ENCODE measurements at places on chromosomes 4 and X. TPM values are rescaled to one million over a fixed set of nuclear protein-coding genes. Genes with fewer than 3 reads are reported as not detected.
A peak's percentile ranks its signal among the peaks of the same experiment; 100 is the strongest.

GIMD1 gene
- polyA plus RNA-seq, result not detected

OPHN1 gene
- 0.92 TPM for polyA plus RNA-seq

MGARP gene
- not detected for polyA plus RNA-seq

CENPVL2 gene
- not detected for polyA plus RNA-seq

USP26 gene
- polyA plus RNA-seq, result not detected

LONRF3 gene
- polyA plus RNA-seq, result 4.2 TPM

BEX1 gene
- 3.6 TPM for polyA plus RNA-seq

TMA16 gene
- polyA plus RNA-seq, result 14.6 TPM

SPARCL1 gene
- 145 TPM for polyA plus RNA-seq

PDZD4 gene
- polyA plus RNA-seq, result 5.1 TPM

SLC6A14 gene
- not detected for polyA plus RNA-seq

STK32B gene
- polyA plus RNA-seq, result 0.51 TPM

DNA sequence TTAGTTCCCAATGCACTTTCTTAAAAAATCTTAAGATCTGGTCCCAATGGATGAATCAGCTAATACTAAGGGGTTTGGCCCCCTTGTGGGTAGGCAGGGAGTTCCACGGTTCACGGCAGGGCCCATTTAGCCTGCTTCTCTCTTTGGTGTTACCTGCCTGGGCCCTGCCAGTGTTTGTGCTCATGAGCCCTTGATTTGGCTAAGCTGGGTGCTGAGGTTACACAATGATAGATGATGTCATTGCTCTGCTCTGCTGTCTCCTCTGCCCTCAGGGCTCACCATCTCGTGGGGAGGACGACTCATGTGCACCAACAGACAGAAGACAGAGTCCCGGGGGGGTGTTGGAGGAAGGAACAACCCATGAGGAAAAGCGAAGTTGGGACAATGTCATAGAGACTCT is 24.4 kb downstream of the RTL5 start:
- no peak overlapping the region for H3K27ac ChIP-seq
- H3K27me3 ChIP-seq, result no peaks in the 10 kb centered on the region
- H3K36me3 ChIP-seq, result no peaks in the 10 kb centered on the region
- DNase-seq, result no peak

DNA sequence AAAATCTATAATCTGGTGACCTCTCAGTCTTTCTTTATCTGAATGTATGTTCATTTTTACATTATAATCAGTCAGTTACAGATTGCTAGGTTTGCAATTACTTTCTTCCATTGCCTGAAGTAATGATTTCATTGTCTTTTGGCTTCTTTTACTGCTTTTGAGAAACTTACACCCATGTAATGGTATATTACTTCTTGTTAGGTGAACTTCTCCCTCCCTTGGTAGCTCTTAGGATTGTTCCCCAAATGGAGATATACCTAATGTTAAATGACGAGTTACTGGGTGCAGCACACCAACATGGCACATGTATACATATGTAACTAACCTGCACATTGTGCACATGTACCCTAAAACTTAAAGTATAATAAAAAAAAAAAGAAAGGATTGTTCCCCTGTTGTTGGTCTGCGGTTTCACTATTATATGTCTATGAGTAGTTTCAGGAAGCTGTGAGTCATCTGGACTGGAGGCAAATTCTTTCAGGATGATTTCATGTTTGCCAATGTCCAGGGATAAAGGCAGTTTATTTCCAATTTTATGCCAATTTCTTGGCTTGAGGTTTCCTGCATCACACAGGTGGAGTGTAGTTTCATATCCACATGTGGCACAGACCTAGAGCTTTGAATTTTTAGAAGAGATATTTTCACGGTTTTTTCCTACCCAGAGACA is 21.8 kb downstream of the SPANXC start:
- H3K36me3 ChIP-seq, result no peaks in the 10 kb centered on the region
- no peaks in the 10 kb centered on the region for H3K27me3 ChIP-seq
- H3K4me1 ChIP-seq, result no peaks in the 10 kb centered on the region
- DNase-seq, result no peak

DNA sequence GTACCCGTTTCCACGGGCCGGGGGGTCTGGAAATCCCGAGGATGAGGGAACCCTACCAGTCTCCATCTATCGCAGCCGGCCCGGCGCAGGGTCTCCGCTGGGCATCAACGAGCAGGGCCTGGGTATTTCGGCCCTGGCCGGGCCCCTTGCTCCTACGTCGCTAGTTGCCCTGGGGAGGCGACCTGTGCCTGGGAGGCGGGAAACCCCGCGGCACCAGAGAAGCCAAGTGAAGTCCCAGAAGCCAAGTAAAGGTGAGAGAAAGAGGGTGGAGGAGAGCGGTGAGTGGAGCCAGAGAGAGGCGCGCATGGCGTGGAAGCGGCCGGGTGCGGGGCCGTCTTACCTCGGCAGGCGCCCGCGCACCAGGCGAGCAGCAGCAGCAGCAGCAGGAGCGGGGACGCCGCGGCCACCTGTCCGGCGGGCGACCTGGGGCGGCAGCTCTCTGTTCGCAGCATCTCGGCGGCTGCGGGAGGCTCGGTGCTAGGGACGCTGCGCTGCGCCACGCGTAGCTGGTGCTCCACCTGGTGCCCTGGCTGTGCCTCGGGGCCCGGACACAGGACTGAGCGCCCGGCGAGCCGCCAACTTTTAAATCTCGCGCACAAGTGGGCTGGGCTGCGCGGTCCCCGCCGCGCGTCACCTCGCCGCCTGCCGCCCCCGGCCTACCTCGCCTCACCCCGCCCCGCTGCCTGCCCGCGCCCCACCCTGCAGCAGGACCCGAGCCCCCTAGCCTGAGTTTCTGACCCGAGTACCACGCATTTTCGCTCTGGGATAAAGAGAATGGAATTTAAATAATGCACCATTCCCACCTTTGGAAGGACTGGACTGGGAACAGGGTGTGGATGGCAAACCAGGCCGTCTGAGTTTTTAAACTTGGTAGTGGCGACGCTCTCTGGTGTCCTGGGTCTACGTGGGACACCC is at the start of gene NMU:
TSS of gene NMU (minus strand) at position 558 of the 915 bp plus-strand sequence. CDS start at position 452, 106 bp downstream.
- H3K27me3 ChIP-seq, result peaks cover 17% of the 10 kb centered on the region
- peak within 1 kb of the TSS; percentile 38 for H3K4me3 ChIP-seq
- no peak for DNase-seq
- no peaks in the 10 kb centered on the region for H3K36me3 ChIP-seq
- no peak within 1 kb of the TSS for H3K27ac ChIP-seq
- peaks cover 12% of the 10 kb centered on the region for H3K4me1 ChIP-seq

DNA sequence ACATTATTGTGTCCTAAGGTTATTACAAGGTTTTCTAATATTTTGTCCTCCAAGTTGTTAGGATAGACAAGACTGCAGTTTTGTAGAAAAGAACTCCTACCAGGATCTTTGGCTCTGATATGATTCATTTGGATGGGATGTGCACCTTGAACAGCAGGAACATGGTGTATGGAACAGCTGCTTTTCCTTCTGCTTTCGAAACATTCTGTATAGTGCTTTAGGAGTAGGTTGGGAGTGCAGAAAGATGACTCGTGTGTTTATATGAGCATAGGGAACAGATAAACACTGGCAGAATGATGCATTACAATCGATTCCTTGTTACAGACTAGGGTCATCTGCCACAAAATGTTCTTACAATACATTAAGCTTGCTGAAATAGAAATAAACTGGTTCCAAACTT is 790.1 kb downstream of the DMD start:
- H3K4me1 ChIP-seq, result no peaks in the 10 kb centered on the region
- no peak overlapping the region for H3K4me3 ChIP-seq
- H3K27ac ChIP-seq, result no peak overlapping the region
- H3K36me3 ChIP-seq, result no peaks in the 10 kb centered on the region
- no peaks in the 10 kb centered on the region for H3K27me3 ChIP-seq
- no peak for DNase-seq

GRCh38 chrX:104482757-104483156 is 83.2 kb upstream of the IL1RAPL2 start:
- no peak for DNase-seq
- no peaks in the 10 kb centered on the region for H3K4me1 ChIP-seq
- H3K36me3 ChIP-seq, result no peaks in the 10 kb centered on the region
- H3K4me3 ChIP-seq, result no peak overlapping the region
- no peaks in the 10 kb centered on the region for H3K27me3 ChIP-seq
- H3K27ac ChIP-seq, result no peak overlapping the region

DNA sequence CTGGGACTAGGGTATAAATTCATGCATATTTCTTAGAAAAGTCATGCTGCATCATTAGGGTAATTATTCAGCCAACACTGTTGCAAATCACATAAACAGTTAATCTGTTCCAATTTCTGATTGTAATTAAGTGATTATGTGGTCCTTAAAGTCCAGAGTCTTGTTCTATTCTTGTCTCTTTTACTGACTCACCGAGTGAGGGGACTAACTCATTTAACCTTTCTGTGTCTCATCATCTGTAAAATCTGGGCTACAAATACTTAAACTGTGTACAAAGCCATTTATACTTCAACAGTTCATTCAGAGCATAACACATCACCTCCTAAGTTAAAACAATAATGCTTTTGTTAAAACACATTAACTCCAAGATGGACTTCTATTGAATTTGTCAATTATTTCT is 65.4 kb upstream of the KLHL13 start:
- no peak overlapping the region for H3K4me3 ChIP-seq
- no peaks in the 10 kb centered on the region for H3K27me3 ChIP-seq
- H3K36me3 ChIP-seq, result no peaks in the 10 kb centered on the region
- no peak overlapping the region for H3K27ac ChIP-seq
- no peak for DNase-seq

- DNase-seq, result no peak
- no peaks in the 10 kb centered on the region for H3K36me3 ChIP-seq
- peaks cover 5% of the 10 kb centered on the region for H3K4me1 ChIP-seq
- H3K4me3 ChIP-seq, result no peak overlapping the region
Observed at GRCh38 chr4:183158062-183158461, 59.0 kb downstream of the WWC2 start.

DNA sequence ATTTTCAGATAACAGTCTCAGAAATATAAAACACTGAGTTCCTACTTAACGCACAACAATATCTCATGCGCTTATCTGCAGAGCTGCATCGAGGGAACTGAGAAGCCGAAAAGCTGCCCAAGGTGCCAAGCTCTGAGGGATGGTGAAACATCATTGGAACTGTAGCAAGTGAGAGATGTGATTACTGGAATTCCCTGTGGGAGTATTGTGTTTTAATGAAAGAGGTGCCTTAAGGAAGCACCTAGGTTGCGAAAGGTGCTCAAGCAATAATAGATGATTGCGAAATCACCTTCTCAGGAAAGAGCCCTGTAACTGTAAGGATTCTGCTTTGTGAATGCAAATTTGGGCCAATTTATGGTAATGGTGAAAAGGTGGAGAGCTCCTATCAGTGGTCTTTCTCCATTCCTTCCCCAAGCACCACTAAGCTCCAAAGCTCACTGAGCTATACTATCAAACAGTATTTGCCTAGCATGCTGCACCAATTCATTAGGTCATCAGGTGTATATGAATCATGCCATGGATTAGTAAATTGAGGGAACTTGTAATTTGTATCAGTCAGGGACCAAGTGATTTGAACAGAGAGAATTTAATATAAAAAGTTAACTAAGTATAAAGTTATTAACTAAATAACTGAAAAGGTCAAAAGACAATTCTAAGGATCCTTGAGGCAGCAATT is 59.0 kb upstream of the ATP8A1 start:
- no peak overlapping the region for H3K4me3 ChIP-seq
- H3K4me1 ChIP-seq, result no peaks in the 10 kb centered on the region
- H3K27me3 ChIP-seq, result no peaks in the 10 kb centered on the region
- H3K36me3 ChIP-seq, result no peaks in the 10 kb centered on the region
- no peak for DNase-seq

DNA sequence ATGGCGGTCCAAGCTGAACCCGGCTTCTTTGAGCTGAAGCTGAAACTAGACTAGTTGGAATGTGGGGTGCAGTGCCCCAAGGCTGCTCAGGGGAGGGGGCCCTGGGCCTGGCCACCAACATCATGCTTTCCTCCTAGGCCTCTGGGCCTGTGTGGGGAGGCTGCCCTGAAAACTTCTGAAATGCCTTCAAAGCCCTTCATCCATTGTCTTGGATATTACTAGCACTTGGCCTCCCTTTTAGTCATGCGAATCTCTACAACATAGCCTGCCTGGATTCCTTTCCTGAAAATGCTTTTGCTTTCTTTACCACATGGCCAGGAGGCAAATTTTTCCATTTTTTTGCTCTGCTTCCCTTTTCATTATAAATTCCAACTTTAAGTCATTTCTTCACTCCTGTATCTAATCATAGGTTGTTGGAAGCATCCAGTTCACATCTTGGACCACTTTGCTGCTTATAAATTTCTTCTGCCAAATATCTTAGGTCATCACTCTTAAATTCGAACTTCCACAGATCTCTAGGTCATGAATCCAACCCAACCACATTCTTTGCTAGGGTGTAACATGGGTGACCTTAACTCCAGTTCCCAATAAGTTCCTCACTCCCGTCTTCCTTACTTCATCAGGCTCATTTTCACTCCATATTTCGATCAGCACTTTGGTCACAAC is 103.4 kb downstream of the DDIT4L start:
- H3K4me1 ChIP-seq, result no peaks in the 10 kb centered on the region
- no peak overlapping the region for H3K27ac ChIP-seq
- H3K27me3 ChIP-seq, result no peaks in the 10 kb centered on the region
- H3K4me3 ChIP-seq, result no peak overlapping the region
- no peak for DNase-seq
- no peaks in the 10 kb centered on the region for H3K36me3 ChIP-seq

DNA sequence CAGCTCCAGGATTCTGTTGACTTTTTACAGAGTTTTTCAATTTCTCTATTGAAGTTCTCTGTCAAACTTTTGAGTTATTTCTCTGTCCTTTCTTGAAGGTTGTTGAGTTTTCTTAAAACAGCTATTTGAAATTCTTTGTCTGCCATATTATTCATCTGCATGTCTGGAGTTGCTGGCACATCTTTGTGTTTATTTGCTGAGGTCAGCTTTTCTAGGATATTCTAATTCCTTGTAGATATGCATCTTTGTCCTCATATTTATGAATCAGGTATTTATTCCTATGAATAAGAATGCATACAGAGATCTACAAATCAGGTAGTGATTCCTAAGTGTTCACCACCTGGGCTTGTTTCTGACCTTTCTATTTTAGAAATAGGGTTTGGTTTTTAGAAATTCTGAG is 546.4 kb downstream of the RAPGEF2 start:
- no peak for DNase-seq
- H3K4me3 ChIP-seq, result no peak overlapping the region
- H3K27ac ChIP-seq, result no peak overlapping the region
- no peaks in the 10 kb centered on the region for H3K27me3 ChIP-seq

DNA sequence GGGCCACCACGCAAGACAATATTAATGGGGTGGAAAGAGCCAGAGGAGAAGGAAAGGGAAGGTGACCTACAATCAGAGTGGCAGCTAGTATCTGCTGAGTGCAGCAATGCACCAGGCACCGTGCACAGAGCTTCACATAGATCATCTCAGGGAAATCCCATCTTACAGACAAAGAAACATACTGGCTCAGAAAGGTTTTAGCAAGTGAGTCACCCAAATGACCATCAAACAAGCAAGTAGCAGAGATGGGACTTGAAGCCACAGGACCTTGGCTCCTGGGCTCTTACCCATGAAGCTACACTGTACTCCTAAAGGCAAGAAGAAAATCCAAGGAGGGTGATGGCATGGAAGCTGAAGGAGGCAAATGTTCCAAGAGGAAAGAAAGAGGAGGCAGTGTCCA is 6.8 kb downstream of the ANXA5 start:
- DNase-seq, result no peak
- H3K27ac ChIP-seq, result peak overlapping the region; percentile 53
- no peak overlapping the region for H3K4me3 ChIP-seq
- no peaks in the 10 kb centered on the region for H3K27me3 ChIP-seq

Measured in sigmoid colon (tissue), 7 donors.